NCI-H2107 (cell line): ENCODE measurements at places on chromosomes 6 and 20.

DNA sequence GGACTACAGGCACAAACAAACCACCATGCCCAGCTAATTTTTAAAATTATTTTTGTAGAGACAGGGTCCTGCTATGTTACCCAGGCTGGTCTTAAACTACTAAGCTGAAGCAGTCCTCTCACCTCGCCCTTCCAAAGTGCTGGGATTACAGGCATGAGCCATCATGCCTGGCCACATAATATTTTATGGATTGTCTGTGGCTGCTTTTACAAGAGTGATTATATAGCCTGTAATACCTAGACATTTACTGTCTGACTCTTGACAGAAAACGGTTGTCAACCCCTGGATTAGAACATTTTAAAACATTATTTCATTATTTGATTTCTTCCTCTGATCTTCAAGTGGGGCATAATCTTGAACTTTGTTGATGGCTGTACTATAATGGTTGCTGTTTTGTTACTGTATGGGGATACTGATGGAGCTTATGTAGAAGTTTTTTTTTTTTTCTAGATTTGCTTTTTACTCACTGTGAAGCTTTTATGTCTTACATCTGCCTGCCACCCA is 14.3 kb downstream of the PARD6B start:
- no peak for DNase-seq

DNA sequence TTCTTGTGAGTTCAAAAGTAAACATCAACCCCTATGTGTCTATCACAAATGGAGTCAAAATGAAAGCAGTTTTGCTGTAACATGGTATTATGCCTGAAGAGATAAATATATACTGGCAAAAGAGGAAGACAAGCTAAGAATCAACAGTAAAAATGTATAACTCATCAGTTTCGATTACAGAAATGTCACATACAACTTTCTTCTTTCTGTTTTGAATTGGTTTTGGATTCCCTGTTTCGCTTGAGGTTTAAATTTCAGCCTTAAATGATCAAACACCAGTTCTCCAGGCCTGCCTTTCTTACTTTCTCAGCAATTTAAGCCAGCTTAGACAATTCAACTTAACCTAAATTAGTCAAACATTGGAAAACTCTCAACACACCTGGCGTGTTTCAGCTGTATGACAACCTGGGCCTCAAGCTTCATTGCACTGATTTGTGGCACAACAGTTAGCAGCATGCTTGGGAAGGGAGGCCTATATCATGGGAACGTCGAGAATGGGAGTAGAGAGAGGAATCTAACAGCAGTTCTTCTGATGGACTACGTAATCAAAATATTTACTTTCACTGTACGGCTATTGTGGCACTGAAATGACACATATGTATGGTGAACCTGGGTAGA is 51.9 kb upstream of the MARCKS start:
- no peak for DNase-seq

DNA sequence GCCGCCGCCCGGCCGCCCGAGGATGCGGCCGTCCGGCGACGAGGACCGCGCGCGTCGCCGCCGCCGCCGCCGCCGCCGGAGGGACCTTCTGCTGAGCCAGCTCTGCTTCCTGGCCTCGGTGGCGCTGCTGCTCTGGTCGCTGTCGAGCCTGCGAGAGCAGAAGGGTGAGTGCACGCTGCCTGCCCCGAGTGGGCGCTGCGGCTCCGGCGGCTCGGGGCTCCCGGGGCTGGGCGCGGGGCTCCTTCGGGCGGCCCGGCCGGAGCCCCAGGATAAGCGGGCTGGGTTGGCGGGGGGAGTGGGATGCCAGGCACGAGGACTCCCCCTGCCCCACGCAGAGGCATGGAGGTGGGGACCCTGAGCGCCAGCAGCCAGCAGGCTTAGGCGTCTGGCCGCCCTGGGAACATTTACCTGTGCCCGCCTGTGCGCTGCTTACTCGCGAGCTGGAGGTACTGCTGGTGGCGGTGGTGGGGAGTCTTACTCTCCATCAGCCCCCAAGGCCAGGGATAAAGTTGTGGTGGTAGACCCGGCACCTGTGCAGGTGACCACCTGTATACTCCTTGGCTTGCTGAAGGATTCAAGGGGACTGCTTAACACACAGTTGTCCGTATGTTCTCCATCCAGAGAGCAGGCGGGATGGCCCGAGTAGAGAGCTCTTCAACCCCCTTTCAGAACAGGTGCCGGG is 520 bp downstream of the SLC24A3 start:
- no peak for DNase-seq

- DNase-seq, result no peak
Observed at GRCh38 chr20:24895898-24896658, 53.0 kb upstream of the CST7 start.

GRCh38 chr20:39935901-39936300 is 753.1 kb downstream of the MAFB start:
- no peak for DNase-seq

DNA sequence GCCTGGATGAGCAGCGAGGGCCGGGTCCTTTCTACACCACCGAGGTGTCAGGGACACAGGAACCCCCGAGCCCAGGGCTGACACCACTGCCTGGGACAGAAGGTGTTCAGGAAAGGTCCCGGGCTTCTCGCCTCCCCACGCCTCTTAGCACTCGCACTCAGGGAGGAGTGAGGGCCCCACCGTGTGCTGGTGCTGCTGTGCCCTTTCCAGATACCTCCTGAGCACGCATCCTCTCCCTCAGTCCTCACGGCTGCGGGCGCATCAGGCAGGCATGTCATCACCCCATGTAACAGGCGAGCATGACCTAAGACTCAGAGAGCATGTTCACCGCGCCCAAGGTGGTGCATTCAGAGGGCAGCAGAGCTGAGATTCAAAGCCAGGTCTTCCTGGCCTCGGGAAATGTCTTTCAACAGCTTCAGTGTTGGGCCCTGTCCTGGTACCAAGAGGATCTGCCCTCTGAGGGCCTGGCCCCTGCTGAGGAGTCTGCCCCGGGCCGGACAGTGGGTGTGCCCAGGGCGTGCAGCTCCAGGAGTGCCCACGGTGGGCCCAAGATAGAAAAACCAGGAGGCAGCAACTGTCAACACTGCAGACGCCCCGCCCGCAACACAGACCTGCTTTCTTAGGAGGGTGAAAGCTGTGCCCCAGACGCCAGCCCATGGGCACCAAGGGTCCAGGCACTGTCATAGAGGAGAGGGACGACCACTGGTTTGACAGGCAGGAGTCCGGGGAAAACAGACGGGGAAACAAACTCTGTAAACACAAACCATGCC is 29.2 kb downstream of the TGM2 start:
- no peak for DNase-seq

- no peak for DNase-seq
Observed at GRCh38 chr6:168506460-168506859, 65.5 kb downstream of the SMOC2 start.

DNA sequence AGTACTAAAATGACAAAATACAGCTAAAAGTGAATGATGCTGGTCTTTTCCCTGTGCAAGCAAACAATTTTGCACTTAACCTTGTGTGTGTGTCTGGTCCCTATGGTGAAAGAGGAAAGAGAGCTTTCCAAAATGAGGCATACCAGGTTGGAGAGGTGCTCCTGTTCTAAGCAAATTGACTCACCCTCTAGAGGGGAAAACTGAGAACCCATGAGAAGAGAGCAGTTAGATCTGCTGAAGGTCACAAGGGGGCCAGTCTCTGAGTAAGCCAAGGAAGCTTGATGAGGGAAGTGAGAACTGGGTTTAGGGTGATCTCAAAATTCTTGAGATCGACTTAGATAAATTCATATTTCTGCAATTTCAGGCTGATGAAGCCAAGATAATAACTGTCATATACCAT is 157.5 kb upstream of the TBX18 start:
- no peak for DNase-seq

- no peak for DNase-seq
Observed at GRCh38 chr6:169427856-169428255, 174.2 kb upstream of the THBS2 start.

GRCh38 chr6:74409447-74409846 is 713.4 kb downstream of the CD109 start:
- no peak for DNase-seq

DNA sequence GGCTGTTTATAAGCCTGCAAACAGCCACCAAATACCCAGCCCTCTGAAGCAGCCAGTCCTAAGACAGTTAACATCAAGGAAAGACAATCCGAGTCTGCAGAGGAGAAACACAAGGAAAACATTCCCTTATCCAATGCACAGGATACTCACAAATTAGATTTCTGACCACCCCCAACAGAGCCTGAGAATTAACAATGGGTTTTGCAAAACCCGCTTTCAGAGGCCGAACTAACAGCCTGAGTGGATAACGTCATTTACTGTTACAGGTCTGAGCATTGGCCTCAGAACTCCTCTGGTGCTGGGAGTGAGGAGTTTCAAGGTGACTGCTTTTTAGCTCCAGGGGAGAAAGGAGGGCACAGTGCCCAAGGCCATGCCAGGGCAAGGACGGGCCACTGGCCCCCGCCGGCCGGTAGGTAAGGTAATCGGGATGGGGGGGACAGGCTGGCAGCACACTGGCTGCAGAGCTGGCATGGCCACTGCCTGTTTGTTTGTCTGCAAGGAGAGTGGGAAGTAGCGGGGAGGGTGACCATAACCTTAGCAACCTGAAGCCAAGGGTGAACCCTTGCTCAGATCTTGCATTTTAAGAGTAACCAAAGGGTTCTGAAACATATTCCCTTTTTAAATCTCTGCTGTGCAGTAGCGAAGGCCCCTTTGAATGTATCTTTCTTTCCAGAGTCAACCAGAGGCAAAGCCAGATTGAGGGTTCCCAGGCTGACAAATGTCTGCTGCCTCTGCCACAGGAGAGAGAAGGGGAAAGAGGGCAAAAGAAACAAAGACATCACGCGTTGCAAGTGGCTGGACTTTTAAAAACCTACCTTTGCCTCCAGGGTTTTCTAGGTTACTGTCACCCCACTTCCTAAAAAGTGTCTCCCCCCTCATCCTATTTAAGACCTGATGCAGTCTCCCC is 3.9 kb downstream of the ZMYND8 start:
- no peak for DNase-seq

DNA sequence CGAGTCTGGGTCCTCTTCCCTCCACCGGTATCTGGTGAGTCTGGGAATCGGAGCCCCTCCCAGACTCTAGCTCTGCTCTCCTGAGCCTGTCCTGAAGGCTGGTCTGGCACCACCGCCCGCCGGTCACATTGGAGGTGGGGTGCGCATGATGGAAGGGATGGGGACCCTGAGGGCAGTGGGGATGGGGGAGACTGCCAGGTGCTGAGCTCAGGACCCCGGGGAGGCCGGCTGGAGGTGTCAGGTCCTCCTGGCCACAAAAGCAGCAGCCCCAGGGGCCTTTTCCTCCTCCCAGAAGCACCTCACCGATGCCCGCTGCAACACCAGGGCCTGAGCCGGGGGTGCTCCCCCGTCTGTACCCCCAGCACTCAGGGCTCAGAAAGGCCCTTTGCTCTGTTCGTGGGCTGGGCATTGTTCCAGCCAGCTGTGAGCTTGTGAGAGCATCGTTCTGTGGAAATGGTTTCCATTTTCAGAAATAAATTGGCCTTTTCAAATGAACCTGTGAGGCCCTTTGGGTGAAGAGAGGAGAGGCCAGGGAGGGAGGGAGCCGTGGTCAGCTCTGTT is 2.5 kb upstream of the NPBWR2 start:
- no peak for DNase-seq

DNA sequence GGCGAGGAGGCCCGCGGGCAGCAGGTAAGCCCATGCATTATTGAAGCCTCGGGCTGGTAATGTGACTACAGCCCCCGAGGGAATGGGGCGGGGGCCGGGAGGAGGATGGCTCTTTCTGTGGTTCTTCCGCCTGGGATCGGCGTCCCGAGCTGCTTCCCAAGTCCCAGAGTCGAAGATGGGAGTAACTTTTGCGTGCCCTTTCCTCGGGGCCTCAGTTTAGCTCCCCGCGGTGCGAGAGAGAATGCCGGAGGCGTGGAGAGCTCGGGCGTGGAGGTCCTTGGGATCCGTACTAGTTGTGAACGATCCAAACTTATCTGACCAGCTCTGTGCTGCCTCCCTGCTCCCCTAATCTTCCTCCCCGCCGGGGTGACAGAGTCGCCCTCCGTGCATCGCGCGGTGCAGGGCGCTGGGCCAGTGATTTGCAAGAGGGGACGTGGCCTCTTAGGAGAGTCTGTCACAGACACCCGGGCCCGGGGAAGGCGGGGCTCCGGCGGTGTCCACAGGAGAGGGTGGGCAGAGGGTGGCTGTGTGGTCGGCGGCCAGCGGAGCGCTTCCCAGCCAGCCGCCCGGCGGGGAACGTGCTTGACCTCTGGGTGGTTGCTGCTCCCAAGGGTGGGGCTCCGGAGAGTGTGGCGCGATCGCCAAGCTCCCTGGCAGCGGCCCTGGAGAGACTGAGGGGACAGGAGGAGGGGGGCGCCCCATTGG is 815 bp downstream of the UTRN start:
- DNase-seq, result no peak
